Osteoblast (primary cell): ENCODE measurements at places on chromosomes 3 and 15. TPM values are rescaled to one million over a fixed set of nuclear protein-coding genes. Genes with fewer than 3 reads are reported as not detected.
A peak's percentile ranks its signal among the peaks of the same experiment; 100 is the strongest.

DNA sequence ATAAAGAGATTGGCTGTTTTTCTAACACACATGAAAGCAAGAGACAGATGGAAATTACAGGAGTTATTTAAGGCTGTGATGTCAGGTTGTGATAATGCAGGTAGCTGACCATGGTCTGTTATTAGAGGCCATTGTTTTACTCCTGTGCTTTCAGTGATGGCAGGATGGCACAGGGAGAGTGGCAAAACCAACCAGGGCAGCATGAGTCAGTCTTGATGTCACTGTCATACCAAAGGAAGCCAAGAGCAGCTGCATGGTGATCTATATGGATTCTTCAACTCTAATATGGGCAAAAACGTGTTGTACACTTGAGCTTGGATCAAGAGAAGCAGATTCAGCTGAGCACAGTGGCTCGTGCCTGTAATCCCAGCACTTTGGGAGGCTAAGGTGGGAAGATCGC, 91.8 kb upstream of the LMOD3 start:
- H3K27ac ChIP-seq: no peak overlapping the region
- H3K4me3 ChIP-seq: no peak overlapping the region
- H3K4me1 ChIP-seq: no peaks in the 10 kb centered on the region
- no peaks in the 10 kb centered on the region for H3K27me3 ChIP-seq

GRCh38 chr3:156626104-156626503, 48.3 kb upstream of the TIPARP start:
- H3K36me3 ChIP-seq: no peaks in the 10 kb centered on the region
- peaks cover 22% of the 10 kb centered on the region for H3K4me1 ChIP-seq
- no peaks in the 10 kb centered on the region for H3K27me3 ChIP-seq

GRCh38 chr3:187719628-187720336, 17.4 kb upstream of the RTP2 start:
- H3K27me3 ChIP-seq: no peaks in the 10 kb centered on the region
- no peak overlapping the region for H3K4me3 ChIP-seq
- H3K36me3 ChIP-seq: peaks cover 30% of the 10 kb centered on the region
- H3K27ac ChIP-seq: no peak overlapping the region

- no peaks in the 10 kb centered on the region for H3K27me3 ChIP-seq
- no peaks in the 10 kb centered on the region for H3K36me3 ChIP-seq
- H3K4me1 ChIP-seq: no peaks in the 10 kb centered on the region
- no peak for DNase-seq
Observed at GRCh38 chr15:58487041-58487723, 55.4 kb downstream of the LIPC start.

DNA sequence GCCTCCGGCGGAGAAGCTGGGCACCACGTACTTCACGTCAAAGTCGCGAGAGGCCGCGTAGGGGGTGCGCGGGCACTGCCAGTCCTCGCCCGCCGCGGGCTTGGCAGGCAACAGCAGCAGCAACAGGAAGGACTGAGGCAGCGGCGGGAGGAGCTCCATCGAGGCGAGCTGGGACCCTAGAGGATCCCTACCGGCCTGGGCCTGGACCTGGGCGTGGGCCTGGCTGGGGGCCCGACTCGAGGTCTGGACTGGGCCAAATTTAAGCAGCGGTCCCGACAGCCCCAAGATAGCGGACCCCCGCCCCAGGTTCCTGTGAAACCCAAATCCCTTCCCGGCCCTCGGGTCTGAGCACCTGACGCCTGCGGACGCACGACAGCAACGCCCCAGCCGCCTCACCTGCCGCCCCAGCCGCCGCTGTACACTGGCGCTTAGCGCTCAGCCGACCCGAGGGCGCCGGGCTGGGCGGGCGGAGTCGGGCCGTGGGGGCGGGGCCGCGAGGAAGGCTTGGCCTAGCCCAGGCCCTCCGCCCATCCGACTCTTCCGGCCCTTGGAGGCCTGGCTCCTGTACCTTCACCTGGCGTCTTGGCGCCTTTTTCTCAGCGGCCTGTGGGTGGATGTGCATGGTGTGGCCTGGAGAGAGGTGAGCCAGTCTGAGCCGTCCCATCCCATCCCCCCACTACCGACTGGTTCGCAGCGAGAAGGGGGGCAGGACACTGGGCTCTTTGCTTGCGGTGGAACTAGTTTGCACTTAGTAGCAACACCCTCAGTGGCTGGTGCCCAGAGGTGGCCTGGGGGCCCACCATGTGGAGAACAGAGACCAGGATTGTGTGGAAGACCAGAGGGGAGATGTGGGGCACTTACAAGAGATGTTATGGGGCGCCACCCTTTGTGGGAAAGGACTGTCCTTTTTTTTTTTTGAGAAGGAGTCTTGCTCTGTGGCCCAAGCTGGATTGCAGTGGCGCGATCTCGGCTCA, at the start of gene MST1R:
MST1R (minus strand) TSS at position 423 of the 974 bp plus-strand sequence; CDS start at position 159, 264 bp downstream.
- H3K36me3 ChIP-seq: no peaks in the 10 kb centered on the region
- peak; percentile 90 for DNase-seq
- H3K4me3 ChIP-seq: peak within 1 kb of the TSS; percentile 54
- H3K27ac ChIP-seq: no peak within 1 kb of the TSS

DNA sequence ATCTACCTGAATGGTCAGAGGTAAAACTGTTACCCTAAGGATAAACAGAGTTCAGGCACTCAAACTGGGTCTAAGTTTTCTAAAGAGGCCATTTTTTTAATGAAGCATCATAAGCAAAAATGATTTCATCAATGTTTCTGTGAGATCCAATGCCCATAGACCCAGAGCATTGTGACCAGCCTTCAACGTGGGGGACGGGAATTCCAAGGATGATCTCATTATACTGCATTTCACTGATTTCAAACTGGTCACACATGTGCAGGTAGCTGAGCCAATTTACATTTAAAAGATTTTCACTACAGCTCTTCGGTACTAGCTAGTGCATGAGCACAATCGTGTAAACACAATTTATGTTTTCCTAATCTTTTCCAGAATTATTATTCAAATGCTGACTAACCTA, 472.9 kb downstream of the DIPK2A start:
- H3K36me3 ChIP-seq: no peaks in the 10 kb centered on the region
- H3K27ac ChIP-seq: no peak overlapping the region
- no peaks in the 10 kb centered on the region for H3K4me1 ChIP-seq

- H3K36me3 ChIP-seq: no peaks in the 10 kb centered on the region
- H3K4me3 ChIP-seq: no peak overlapping the region
- H3K4me1 ChIP-seq: no peaks in the 10 kb centered on the region
Observed at GRCh38 chr3:14980689-14981088, 33.3 kb downstream of the NR2C2 start.

- no peak for DNase-seq
- peaks cover 9% of the 10 kb centered on the region for H3K27me3 ChIP-seq
- no peaks in the 10 kb centered on the region for H3K4me1 ChIP-seq
- H3K36me3 ChIP-seq: no peaks in the 10 kb centered on the region
- no peak overlapping the region for H3K27ac ChIP-seq
Observed at GRCh38 chr3:113545594-113545993, 13.2 kb downstream of the SIDT1 start.

GRCh38 chr3:14423197-14423743, 20.9 kb downstream of the SLC6A6 start:
- H3K36me3 ChIP-seq: peaks cover 60% of the 10 kb centered on the region
- H3K4me1 ChIP-seq: peaks cover 21% of the 10 kb centered on the region
- peak; percentile 73 for DNase-seq
- no peak overlapping the region for H3K4me3 ChIP-seq
- no peak overlapping the region for H3K27ac ChIP-seq

DNA sequence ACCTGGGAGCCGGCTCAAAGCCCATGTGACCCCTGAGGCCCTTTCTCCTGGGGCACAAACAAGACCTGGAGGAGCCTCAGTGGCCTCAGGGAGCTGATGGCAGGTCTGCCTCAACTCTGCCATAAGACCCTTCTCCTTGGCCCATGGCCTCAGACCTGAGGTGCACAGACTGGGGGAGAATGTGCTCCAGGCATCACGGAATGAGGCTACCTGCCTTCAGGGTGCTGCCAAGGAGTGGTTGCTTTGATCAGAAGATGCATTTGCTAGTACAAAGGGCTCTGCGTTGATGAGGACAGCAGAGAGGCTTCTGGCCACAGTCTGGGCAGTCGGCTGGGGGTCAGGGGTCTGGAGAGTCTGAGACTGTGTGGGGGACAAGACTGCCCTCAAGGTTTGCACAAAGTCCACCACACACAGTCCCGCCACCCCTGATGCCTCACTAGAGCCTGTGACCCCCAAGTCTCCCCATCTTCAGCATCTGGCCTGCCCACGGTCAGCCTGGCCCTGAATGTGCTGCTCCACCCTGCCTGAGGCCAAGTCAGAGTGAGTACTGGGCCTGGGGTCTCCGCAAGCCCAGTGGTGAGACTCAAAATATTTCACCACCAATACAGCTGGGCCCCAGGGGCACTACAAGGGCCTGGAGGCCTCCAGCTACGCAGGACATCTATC, 26.6 kb downstream of the ALDH1L1 start:
- peaks cover 20% of the 10 kb centered on the region for H3K27me3 ChIP-seq
- H3K4me3 ChIP-seq: no peak overlapping the region
- no peaks in the 10 kb centered on the region for H3K36me3 ChIP-seq
- H3K27ac ChIP-seq: no peak overlapping the region
- H3K4me1 ChIP-seq: no peaks in the 10 kb centered on the region

- no peak overlapping the region for H3K4me3 ChIP-seq
- H3K27me3 ChIP-seq: peaks cover 6% of the 10 kb centered on the region
- DNase-seq: no peak
- no peak overlapping the region for H3K27ac ChIP-seq
- H3K4me1 ChIP-seq: no peaks in the 10 kb centered on the region
- no peaks in the 10 kb centered on the region for H3K36me3 ChIP-seq
Observed at GRCh38 chr3:53795176-53795575, 51.0 kb downstream of the CHDH start.

DNA sequence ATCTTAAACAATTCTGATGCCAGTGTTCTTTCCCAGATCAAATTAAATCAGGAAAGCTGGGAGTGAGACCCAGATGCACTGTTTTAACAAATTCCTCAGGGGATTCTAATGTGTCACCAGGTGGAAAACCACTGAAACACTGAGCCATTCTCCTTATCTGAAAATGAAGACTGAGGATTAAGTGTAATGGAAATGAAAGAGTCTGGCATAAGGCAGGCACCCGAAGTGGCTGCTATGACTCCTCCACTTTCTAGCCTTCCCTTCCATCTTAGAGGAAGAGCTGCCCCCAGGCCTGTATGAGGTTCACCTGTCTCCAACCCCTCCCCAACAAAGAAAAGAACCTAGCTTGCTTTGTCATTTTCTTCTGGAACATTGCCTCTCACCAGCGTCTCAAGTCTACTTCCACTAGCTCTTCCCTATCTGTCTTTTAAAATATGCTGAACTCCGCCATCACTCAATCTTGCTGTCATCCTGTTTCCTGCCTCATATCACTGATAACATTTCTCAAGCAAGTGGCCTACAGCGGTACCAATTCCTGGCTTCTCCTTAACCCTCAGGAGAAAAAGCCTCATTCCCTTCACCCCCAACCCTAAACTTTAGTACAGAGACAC, 13.7 kb upstream of the ABHD2 start:
- no peaks in the 10 kb centered on the region for H3K27me3 ChIP-seq
- H3K27ac ChIP-seq: no peak overlapping the region
- no peaks in the 10 kb centered on the region for H3K4me1 ChIP-seq
- no peak overlapping the region for H3K4me3 ChIP-seq

- no peaks in the 10 kb centered on the region for H3K36me3 ChIP-seq
- H3K27me3 ChIP-seq: peaks cover 22% of the 10 kb centered on the region
- no peak for DNase-seq
- no peaks in the 10 kb centered on the region for H3K4me1 ChIP-seq
- H3K27ac ChIP-seq: no peak overlapping the region
- no peak overlapping the region for H3K4me3 ChIP-seq
Observed at GRCh38 chr3:186520957-186521842, 23.0 kb downstream of the CRYGS start.

- H3K4me1 ChIP-seq: peaks cover 11% of the 10 kb centered on the region
- H3K27me3 ChIP-seq: no peaks in the 10 kb centered on the region
- H3K36me3 ChIP-seq: no peaks in the 10 kb centered on the region
- H3K4me3 ChIP-seq: no peak overlapping the region
- DNase-seq: no peak
Observed at GRCh38 chr15:80436511-80437307, 32.5 kb downstream of the ARNT2 start.

- H3K4me3 ChIP-seq: no peak overlapping the region
- H3K27me3 ChIP-seq: no peaks in the 10 kb centered on the region
- H3K36me3 ChIP-seq: no peaks in the 10 kb centered on the region
- H3K4me1 ChIP-seq: peaks cover 2% of the 10 kb centered on the region
- no peak for DNase-seq
Observed at GRCh38 chr3:128221328-128221727, 68.0 kb downstream of the EEFSEC start.

- no peaks in the 10 kb centered on the region for H3K36me3 ChIP-seq
- no peak overlapping the region for H3K4me3 ChIP-seq
- H3K27me3 ChIP-seq: no peaks in the 10 kb centered on the region
Observed at GRCh38 chr3:172549144-172549543, 25.9 kb upstream of the TNFSF10 start.

DNA sequence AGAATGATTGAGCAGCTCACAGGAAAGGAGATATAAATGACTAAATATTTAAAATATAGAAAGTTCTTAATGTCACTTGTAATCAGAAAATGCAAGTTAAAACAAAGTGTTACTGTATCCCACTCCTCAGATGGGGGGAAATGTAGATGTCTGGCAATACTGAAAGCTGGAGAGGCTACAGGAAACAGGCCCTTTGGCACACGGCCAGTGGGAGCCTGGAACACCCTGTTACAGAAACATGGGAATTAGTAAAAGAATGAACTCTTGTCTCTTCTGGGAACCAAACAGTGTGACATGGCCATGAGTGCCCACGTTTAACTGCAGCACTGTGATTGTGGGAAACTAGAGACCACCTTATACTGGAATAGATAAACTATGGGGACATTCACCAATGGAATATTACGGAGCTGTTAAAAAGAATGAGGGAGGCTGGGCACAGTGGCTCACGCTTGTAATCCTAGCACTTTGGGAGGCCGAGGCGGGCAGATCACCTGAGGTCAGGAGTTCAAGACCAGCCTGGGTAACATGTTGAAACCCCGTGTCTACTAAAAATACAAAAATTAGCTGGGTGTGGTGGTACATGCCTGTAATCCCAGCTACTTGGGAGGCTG, 50.2 kb downstream of the CDCP1 start:
- peaks cover 20% of the 10 kb centered on the region for H3K4me1 ChIP-seq
- no peaks in the 10 kb centered on the region for H3K27me3 ChIP-seq
- H3K4me3 ChIP-seq: no peak overlapping the region
- DNase-seq: no peak
- peaks cover 1% of the 10 kb centered on the region for H3K36me3 ChIP-seq
- no peak overlapping the region for H3K27ac ChIP-seq

DNA sequence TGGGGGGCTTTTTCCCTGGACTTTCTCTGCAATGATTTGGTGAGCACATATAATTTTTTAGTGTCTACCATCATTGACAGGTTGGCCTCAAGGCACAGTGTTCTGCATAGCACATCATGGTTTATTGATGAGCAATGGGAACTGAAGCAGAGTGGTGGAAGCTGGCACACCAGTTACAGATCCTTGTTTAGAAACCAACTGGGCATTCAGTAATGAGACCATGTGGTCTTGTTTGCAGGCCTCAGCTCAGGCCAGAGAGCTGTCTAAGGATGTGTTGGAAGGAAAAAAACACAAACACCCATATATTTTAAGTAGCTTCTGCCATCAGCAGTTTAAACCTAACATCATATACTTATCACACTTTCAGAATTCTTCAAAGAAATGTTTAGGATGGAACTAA, 610.6 kb downstream of the ROBO1 start:
- peaks cover 2% of the 10 kb centered on the region for H3K4me1 ChIP-seq
- no peak for DNase-seq
- no peaks in the 10 kb centered on the region for H3K27me3 ChIP-seq

The TM4SF1 gene
- 209 and 210 TPM in 2 replicates for total RNA-seq

The CCDC80 gene
- total RNA-seq: 564 and 657 TPM in 2 replicates

The MYO5C gene
- under 0.01 TPM in 2 replicates for total RNA-seq

The NOX5 gene
- total RNA-seq: 0.29 and 0.36 TPM in 2 replicates

The SEMA3G gene
- total RNA-seq: under 0.01 TPM in 1 of 2 replicates, not detected in the other

The LSAMP gene
- total RNA-seq: 3.3 and 6.8 TPM in 2 replicates

The CD86 gene
- total RNA-seq: 0.29 TPM in 1 of 2 replicates, not detected in the other

The CCK gene
- total RNA-seq: not detected in 2 replicates

The MED12L gene
- 0.59 and 2.2 TPM in 2 replicates for total RNA-seq

The MLF1 gene
- total RNA-seq: 14.1 and 16.2 TPM in 2 replicates

The AADACL2 gene
- not detected in 2 replicates for total RNA-seq
